A549 treated with Hydrocortisone at 1 μM for 4 hours (cell line): ENCODE measurements at places on chromosomes 7 and 10. TPM values are rescaled to one million over a fixed set of nuclear protein-coding genes. Genes with fewer than 3 reads are reported as not detected.

VPS26A gene
- total RNA-seq = 48.1 to 78.8 TPM (median 50.0 TPM) in 5 replicates

TNKS2 gene
- total RNA-seq = 14.3 to 25.0 TPM (median 19.9 TPM) in 5 replicates

GATA3 gene
- total RNA-seq = 4.0 to 5.2 TPM (median 4.9 TPM) in 5 replicates

OR2A1 gene
- not detected in 5 replicates for total RNA-seq

WDR37 gene
- total RNA-seq = 7.9 to 9.1 TPM (median 8.4 TPM) in 5 replicates

HYAL4 gene
- total RNA-seq = not detected in 5 replicates

TAS2R3 gene
- total RNA-seq = not detected in 5 replicates

LIPJ gene
- total RNA-seq = not detected in 5 replicates

NUDCD3 gene
- total RNA-seq = 50.2 to 67.4 TPM (median 58.9 TPM) in 5 replicates

LAMB1 gene
- 97.5 to 138 TPM (median 101 TPM) in 5 replicates for total RNA-seq

OR2A5 gene
- not detected in 5 replicates for total RNA-seq

HDAC9 gene
- total RNA-seq = 0.09 to 0.25 TPM (median 0.14 TPM) in 5 replicates

IQUB gene
- 0.06 TPM in 4 of 5 replicates, not detected in the other for total RNA-seq

IKZF1 gene
- not detected in 5 replicates for total RNA-seq

PIP gene
- total RNA-seq = 0.35 to 0.64 TPM in 2 of 5 replicates, not detected in the others

EGFR gene
- 82.3 to 139 TPM (median 107 TPM) in 5 replicates for total RNA-seq

ZPBP gene
- total RNA-seq = not detected in 5 replicates

CHN2 gene
- total RNA-seq = 0.07 to 0.56 TPM (median 0.14 TPM) in 5 replicates

BAIAP2L1 gene
- 39.0 to 46.3 TPM (median 44.5 TPM) in 5 replicates for total RNA-seq

MSMB gene
- total RNA-seq = 0.29 to 0.42 TPM (median 0.31 TPM) in 3 of 5 replicates, not detected in the others

PLAU gene
- 95.7 to 133 TPM (median 109 TPM) in 5 replicates for total RNA-seq

IDI2 gene
- total RNA-seq = 0.06 TPM in 1 of 5 replicates, not detected in the others

MLXIPL gene
- 0.75 to 1.2 TPM (median 1.1 TPM) in 5 replicates for total RNA-seq

AKR1D1 gene
- not detected in 5 replicates for total RNA-seq

FLNC gene
- 3.1 to 5.3 TPM (median 4.0 TPM) in 5 replicates for total RNA-seq

GSTO2 gene
- total RNA-seq = 1.7 to 2.4 TPM (median 1.9 TPM) in 5 replicates

EPC1 gene
- total RNA-seq = 16.1 to 18.5 TPM (median 17.3 TPM) in 5 replicates

ZNF680 gene
- 1.4 to 3.2 TPM (median 2.0 TPM) in 5 replicates for total RNA-seq

PRKG1 gene
- total RNA-seq = 0.01 to 0.02 TPM in 2 of 5 replicates, not detected in the others

C10orf62 gene
- total RNA-seq = 0.10 to 0.16 TPM in 2 of 5 replicates, not detected in the others

BHLHA15 gene
- 0.50 to 0.86 TPM (median 0.61 TPM) in 5 replicates for total RNA-seq

HGF gene
- total RNA-seq = 0.05 to 0.07 TPM in 2 of 5 replicates, not detected in the others
